Activated T-helper 1 cell treated with Interleukin-2 at 50 U/mL for 16 hours (primary cell): ENCODE measurements at places on chromosomes 11 and 22.

DNA sequence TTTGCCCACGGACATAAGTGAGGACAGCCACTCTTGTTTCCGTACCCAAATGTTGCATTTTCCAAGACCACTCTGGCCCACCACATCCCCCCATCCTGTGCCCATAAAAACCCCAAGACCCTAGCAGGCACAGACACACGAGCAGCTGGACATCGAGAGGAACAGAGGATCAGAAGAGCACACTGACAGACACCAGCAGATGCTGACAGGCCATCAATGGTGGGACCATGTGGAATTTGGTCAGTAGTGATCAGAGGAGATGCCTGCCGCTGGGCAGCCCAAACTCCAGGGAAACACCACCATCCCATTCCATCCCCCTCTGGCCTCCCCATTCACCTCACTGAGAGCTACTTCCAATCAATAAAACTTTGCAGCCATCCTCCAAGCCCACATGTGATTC lies 87.0 kb downstream of the DLG2 start:
- no peak for DNase-seq

DNA sequence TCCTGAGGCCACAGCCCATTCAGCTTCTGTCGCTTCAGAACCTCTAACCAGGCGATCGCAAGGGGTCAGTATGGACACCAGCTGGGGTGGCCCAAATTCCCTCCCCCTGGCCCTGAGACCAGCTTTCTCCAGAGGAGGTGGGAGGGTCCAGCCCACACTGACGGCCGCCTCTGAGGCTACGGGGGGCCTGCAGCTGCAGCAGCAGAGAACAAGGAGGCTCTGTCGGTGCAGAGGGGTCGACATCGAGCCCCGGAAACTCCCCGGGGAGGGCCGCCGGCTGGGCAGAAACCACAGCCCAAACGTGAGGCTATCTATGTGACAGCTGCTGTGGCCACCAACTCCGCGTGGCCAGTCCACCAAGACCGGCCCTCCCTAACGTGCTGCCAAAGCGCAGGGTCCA lies 40.8 kb downstream of the ELFN2 start:
- no peak for DNase-seq

- DNase-seq = no peak
These were observed 45.6 kb downstream of the BTG4 start for GRCh38 chr11:111466615-111467014.

DNA sequence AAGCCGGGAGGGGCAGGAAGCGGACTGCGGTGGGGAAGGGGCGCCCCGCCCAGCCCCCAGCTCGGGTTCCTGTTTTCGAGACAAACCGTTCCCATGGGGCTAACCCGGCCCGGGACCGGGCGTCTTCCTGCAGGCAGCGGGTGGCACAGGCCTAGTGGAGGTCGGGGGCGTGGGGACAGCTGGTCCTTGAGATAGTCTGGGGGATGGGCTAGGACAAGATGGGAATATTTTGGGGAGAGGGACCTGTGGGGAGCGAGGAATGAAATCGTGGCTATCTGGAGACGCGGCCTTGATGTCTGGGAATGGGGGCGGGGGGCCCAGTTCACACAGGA lies 1.2 kb upstream of the RASGRP2 start:
- peak; percentile 91 for DNase-seq

DNA sequence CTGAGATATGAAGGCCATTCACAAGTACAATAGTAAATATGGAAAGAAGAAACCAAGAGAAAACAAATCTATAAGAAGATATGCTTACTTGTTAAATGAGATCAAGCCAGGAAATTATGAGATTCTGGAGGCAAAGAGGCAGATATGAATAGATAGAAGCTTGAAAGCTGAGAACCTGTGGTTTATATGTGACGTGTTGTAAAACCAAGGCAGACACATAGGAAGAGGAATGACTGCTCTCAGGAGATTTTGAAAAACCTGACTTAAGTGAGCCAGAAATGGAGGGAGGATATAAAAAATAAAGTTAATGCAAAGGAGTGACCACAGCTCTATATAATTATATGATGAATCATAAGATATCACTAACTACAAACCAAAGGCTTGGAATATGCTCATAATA lies 1160.5 kb upstream of the CNTN5 start:
- DNase-seq = no peak

DNA sequence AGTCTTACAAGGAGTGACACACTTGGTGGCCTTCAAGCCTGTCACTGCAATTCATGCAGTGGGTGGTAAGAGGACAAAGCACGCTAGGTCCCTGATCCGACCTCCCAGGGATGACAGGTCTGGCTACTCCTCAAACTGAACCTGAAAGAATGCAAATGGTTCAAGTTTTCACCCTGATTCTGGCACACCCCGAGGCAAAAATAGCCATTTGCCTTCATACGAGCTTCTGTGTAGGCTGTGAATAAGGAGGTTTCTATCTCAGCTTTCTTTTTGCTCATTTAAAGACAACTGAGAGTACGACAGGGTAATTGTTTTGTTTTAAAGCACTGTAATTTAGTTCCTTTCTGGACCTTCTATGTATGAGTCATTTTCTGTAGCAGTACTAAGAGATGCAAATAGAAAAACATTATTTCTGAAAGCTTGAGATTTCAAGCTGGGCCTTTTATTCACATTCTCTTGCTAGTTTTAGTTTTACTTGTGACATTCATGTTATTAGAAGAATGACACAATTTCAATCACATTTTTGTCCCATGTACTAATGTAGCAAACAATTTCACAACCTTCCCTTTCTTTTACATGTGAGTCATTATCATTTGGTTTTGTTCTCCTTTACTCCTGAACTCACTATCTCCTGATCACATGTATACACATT lies 56.6 kb upstream of the FDX1 start:
- DNase-seq = no peak

DNA sequence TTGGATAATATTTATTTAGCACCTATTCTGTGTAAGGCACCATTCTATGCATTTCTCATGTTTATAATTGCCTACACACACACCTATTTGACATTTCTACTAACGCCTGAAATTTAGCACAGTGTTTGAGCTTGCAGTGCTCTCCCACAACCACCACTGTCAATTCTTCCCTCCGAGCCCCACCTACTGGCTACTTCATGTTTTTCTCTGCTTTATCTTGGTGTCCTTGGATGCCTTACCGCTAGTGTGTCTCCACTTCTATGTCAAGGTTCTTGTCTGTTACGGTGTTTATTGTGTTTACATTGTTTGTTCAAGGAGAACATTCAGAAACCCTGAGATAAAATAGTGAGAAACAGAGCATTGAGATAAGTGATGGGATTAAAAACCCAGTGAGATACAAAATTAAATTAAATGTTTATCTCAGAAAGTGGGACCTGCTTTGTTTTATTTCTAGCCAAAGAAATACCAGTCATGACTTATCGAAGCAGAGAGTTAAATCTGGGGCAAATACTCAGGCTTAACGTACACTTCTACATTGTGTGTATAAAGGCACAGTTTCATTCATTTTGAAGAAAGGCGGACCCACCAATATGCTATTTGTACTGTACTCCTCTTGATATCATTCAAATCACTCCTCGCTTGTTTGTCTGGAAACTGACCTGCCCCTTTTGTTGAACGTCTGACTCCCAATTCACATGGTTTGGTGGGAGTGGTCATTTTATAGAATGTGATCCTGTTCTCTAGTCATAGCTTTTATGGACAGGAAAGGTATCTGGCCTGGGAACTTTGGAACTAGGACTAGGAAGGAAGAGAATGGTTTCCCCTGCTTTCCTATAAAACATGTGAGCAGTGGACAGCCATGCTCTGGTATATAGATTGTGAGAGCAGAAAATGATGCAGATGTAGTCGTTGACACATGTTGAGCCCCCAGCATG lies 39.2 kb upstream of the SLC36A4 start:
- DNase-seq = no peak

- no peak for DNase-seq
These were observed 18.1 kb upstream of the SCGB1A1 start for GRCh38 chr11:62400760-62401159.

GRCh38 chr11:64351136-64351631 lies 7.8 kb upstream of the RPS6KA4 start:
- DNase-seq = no peak

- DNase-seq = no peak
These were observed 110.8 kb downstream of the TEAD1 start for GRCh38 chr11:12784987-12785386.
